ENCODE measurements at places on chromosomes 5 and 9. TPM values are rescaled to one million over a fixed set of nuclear protein-coding genes. Genes with fewer than 3 reads are reported as not detected.

GRCh38 chr5:33339413-33339812 is 101.4 kb upstream of the TARS1 start:
- no peaks in the 10 kb centered on the region for H3K27me3 ChIP-seq
- no peak overlapping the region for H3K27ac ChIP-seq
- H3K4me3 ChIP-seq = no peak overlapping the region
- no peak for DNase-seq
- peaks cover 3% of the 10 kb centered on the region for H3K4me1 ChIP-seq
- no peaks in the 10 kb centered on the region for H3K36me3 ChIP-seq

DNA sequence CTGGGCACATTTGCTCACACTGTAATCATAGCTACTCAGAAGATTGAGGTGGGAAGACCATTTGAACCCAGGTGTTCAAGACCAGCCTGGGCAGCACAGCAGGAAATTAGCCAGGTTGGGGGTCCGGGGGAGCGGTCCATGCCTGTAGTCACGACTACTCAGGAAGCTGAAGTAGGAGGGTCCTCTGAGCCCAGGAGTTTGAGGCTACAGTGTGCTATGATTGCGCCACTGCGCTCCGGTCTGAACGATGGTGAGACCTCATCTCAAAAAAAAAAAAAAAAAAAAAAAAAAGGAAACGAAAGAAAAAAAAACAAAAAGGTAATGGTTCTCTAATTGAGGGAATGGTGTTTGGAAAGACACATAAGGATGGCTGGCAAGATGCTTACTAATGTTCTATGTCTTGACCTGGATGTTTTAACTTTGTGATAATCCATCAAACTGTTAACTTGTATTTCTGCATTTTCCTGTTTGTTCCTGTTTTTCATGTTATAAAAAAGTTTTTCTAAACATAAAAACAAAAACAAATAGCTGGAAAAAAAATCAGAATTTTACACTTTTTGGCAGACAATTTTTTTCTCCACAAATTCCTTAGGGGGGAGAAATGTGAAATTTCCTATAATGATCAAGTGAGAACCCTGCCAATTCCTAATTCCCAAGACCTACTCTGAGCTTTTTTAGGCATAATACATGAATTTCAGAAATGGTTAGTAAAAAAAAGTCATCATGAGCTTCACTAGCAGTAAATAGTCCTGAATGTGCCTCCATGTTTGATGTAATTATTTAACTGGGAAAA is 96.9 kb downstream of the DENND1A start:
- no peak overlapping the region for H3K4me3 ChIP-seq
- H3K27me3 ChIP-seq = no peaks in the 10 kb centered on the region
- H3K36me3 ChIP-seq = no peaks in the 10 kb centered on the region
- no peak overlapping the region for H3K27ac ChIP-seq
- DNase-seq = no peak
- H3K4me1 ChIP-seq = peaks cover 9% of the 10 kb centered on the region

- H3K4me1 ChIP-seq = no peaks in the 10 kb centered on the region
- no peak overlapping the region for H3K27ac ChIP-seq
- DNase-seq = no peak
- H3K27me3 ChIP-seq = no peaks in the 10 kb centered on the region
These were observed 98.3 kb upstream of the PRRC1 start for GRCh38 chr5:127418974-127419682.

GRCh38 chr5:17185773-17186172 is 31.7 kb upstream of the BASP1 start:
- H3K27me3 ChIP-seq = no peaks in the 10 kb centered on the region
- no peaks in the 10 kb centered on the region for H3K36me3 ChIP-seq
- H3K4me1 ChIP-seq = peaks cover 49% of the 10 kb centered on the region
- H3K4me3 ChIP-seq = no peak overlapping the region
- peak; percentile 92 for DNase-seq

DNA sequence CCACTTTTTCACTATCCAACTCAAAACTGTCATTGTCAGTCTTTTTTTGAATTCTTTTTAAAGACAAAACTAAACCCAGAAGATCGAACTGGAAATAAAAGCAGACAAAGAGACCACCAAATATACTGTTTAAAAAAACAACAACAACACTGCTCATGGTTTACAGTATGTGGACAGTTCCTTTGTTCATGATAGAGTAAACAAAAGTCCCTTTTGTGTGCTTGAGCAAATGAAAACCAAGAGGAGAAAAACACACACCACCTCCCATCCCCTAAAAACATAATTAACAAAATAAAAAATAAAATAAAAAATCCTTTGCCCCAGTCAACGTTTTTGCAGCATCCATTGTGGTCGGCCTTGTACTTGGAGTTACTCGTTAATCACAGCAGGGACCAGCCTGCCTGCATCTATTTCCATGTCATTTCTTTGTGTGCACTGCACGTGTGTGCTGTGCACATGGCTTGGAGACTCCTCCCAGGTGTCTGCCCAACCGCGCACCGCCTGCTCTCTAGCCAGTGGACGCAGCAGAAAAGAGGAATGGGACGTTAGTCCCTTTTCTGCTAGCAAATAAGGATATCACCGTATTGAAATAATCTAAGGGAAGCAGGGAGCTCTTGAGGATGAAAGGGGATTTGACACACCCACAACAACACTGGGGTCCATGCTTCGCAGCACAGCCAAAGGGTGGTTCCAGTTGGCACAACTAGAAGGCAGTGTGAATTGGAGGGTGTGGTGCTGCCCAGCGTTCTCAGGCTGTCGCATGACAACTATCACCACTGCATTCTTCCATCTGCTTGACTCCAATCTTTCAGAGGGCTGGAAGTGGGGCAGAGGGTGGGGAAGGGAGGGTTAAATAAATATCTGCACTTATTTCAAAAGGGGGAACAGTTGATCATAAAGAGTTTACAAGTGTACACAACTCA is 130.0 kb downstream of the SEMA6A start:
- no peak overlapping the region for H3K27ac ChIP-seq
- no peak for DNase-seq
- H3K4me3 ChIP-seq = no peak overlapping the region
- H3K4me1 ChIP-seq = no peaks in the 10 kb centered on the region

GRCh38 chr9:89744255-89744648 is 139.4 kb downstream of the GADD45G start:
- H3K27ac ChIP-seq = no peak overlapping the region
- H3K4me3 ChIP-seq = no peak overlapping the region
- H3K36me3 ChIP-seq = no peaks in the 10 kb centered on the region
- DNase-seq = no peak

GRCh38 chr5:30662373-30662772 is 531.1 kb upstream of the CDH6 start:
- H3K4me3 ChIP-seq = no peak overlapping the region
- H3K4me1 ChIP-seq = no peaks in the 10 kb centered on the region
- no peaks in the 10 kb centered on the region for H3K36me3 ChIP-seq
- no peaks in the 10 kb centered on the region for H3K27me3 ChIP-seq
- no peak for DNase-seq

GRCh38 chr5:172683645-172684471 is 42.8 kb downstream of the NEURL1B start:
- no peak overlapping the region for H3K27ac ChIP-seq
- no peaks in the 10 kb centered on the region for H3K36me3 ChIP-seq
- H3K27me3 ChIP-seq = peaks cover 9% of the 10 kb centered on the region
- H3K4me3 ChIP-seq = peak overlapping the region; percentile 5

- H3K36me3 ChIP-seq = no peaks in the 10 kb centered on the region
- H3K27me3 ChIP-seq = no peaks in the 10 kb centered on the region
- H3K4me1 ChIP-seq = no peaks in the 10 kb centered on the region
- DNase-seq = peak; percentile 7
These were observed at the start of gene PCDHB14 for GRCh38 chr5:141223112-141223783. Gene PCDHB14, plus strand, starts transcription at chr5:141223343. Its CDS starts 163 bp downstream, at chr5:141223506.

DNA sequence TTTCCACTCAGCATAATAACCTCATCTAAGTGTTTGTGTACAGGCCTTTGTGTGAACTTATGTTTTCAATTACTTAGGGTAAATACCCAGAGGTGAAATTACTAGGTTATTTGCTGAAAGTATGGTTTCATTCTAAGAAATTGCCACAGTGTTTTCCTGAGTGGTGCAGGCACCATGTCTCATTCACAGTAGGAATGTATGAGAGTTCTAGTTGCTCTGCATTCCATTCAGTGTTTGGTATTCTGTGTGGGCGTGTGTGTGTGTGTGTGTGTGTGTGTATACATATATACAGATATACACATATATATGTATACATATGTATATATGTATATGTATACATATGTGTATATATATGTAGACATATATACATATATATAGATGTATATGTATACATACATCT is 8.8 kb upstream of the SVEP1 start:
- DNase-seq = no peak
- H3K4me3 ChIP-seq = no peak overlapping the region
- no peaks in the 10 kb centered on the region for H3K27me3 ChIP-seq
- H3K36me3 ChIP-seq = no peaks in the 10 kb centered on the region

- H3K36me3 ChIP-seq = peaks cover 2% of the 10 kb centered on the region
- no peak overlapping the region for H3K27ac ChIP-seq
- no peak overlapping the region for H3K4me3 ChIP-seq
- peak; percentile 48 for DNase-seq
- H3K4me1 ChIP-seq = peaks cover 16% of the 10 kb centered on the region
These were observed 15.1 kb downstream of the GPSM1 start for GRCh38 chr9:136342181-136343120.

DNA sequence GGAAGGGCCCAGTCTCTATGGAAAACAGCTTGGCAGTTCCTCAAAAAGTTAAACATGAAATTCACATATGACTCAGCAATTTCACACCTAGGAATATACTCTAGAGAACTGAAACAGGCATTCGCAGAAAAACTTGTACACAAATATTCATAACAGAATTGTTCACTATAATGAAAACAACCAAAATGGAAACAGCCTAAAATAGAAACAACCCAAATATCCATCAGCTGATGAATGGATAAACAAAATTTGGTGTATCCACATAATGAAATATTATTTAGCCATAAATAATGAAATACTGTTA is 4.8 kb upstream of the GPR150 start:
- H3K4me3 ChIP-seq = no peak overlapping the region
- H3K27me3 ChIP-seq = no peaks in the 10 kb centered on the region
- H3K27ac ChIP-seq = no peak overlapping the region
- H3K36me3 ChIP-seq = no peaks in the 10 kb centered on the region

DNA sequence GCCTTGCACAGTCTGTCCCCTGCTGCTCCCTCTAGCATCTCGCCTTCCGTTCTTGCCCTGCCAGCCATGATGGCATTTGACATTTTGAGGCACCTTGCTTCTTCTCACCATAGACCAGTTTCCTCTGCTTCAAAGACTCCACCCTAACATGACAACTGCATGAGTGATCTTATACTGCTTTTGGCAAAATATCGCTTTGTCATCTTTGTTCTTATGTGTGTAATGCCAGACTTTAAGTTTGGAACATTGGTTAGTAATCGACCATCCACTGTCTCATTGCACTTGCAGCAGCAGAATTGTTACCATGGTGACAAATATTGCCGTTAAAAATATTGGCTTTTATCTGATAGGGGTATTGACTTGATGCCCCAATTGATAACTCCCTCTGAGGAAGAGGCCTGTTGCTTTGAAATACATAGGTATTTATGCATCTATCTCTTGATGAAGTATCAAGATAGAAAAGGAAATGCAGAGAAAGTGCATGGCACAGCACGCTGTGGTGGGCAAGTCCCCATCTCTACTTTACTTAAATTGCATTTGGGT is 6.8 kb downstream of the GARIN3 start:
- H3K27ac ChIP-seq = no peak overlapping the region
- DNase-seq = no peak
- H3K4me3 ChIP-seq = no peak overlapping the region
- H3K27me3 ChIP-seq = peaks cover 2% of the 10 kb centered on the region
- no peaks in the 10 kb centered on the region for H3K36me3 ChIP-seq

- DNase-seq = no peak
- no peaks in the 10 kb centered on the region for H3K27me3 ChIP-seq
- H3K4me3 ChIP-seq = no peak overlapping the region
- no peaks in the 10 kb centered on the region for H3K4me1 ChIP-seq
These were observed 25.0 kb downstream of the SGTB start for GRCh38 chr5:65696892-65697291.

GNA14 gene
- 1.0 TPM for total RNA-seq

GOLM1 gene
- 121 TPM for total RNA-seq

GPRIN1 gene
- 8.2 TPM for total RNA-seq

C1QTNF2 gene
- total RNA-seq = 0.64 TPM

FER gene
- 14.9 TPM for total RNA-seq

ZNF618 gene
- 29.6 TPM for total RNA-seq

QSOX2 gene
- 20.4 TPM for total RNA-seq

RUSC2 gene
- total RNA-seq = 63.8 TPM

S100Z gene
- total RNA-seq = not detected

PCDHGB1 gene
- total RNA-seq = 1.5 TPM

BTNL8 gene
- not detected for total RNA-seq

Measured in astrocyte (in vitro differentiated cells and primary cell).